Left lung (tissue), 14 donors: ENCODE measurements at places on chromosomes 1 and 21. TPM values are rescaled to one million over a fixed set of nuclear protein-coding genes. Genes with fewer than 3 reads are reported as not detected.
A peak's percentile ranks its signal among the peaks of the same experiment; 100 is the strongest.

DNA sequence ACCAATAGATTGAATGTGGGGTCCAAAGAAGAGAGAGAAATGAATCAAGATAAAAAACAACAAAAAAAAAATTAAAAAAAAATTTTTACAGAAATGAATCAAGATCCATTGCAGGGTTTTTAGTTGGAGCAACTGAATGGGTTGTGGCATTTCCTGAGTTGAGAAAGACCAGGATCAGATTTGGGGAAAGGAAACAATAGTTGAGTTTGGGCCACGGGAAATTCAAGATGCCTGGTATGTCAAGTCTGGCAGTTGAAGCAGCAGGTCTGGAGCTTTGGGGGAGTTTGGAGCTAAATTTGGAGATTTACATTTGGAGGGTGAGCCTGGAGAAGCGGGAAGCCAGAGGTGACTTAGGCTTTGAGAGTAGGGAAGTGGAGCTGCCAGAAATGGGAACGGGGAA, 22.6 kb downstream of the ATP8B2 start:
- H3K4me1 ChIP-seq = peaks cover 8% of the 10 kb centered on the region
- no peak overlapping the region for H3K4me3 ChIP-seq
- no peak overlapping the region for H3K27ac ChIP-seq
- H3K36me3 ChIP-seq = no peaks in the 10 kb centered on the region
- peaks cover 15% of the 10 kb centered on the region for H3K27me3 ChIP-seq
- no peak for DNase-seq

DNA sequence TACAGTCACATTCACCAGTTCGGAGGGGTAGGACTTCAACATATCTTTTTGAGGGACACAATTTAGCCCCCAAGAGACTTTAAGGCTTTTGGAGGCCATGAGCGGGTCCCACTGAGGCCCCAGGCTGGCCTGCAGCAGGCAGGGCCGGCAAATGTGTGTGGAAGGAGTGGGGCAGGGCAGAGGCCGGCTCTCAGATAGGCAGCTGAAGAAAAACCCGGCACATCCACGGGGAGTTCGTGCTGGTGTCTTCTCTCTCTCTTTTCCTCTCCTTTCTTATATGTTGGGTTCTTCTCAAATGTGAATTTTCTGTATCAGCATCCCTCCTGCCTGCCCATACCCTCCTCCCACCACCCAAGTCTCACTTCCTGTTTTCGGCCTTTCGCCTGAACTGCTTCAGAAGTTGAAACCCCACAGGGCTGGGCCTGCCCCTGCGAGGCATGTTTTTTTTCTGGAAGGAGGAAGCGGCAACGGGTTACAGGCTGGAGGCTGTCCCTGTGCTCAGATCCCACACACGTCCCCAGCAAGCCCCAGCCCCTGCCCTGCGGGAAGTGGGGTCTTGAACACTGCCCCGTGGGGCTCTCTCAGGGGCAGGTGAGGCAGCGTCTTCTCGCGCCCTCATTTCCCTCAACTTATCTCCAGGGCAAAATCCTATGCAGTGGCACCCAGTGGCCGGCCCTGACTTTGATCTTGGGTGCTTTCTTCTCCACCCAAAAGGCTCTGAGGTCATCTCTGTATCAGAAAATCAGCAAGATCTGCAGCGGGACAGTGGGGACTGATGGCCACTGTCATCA, 9.7 kb upstream of the UMODL1 start:
- H3K27ac ChIP-seq = no peak overlapping the region
- H3K4me1 ChIP-seq = peaks cover 51% of the 10 kb centered on the region
- no peak overlapping the region for H3K4me3 ChIP-seq

GRCh38 chr21:14824126-14824525, 240.7 kb downstream of the NRIP1 start:
- no peak overlapping the region for H3K27ac ChIP-seq
- no peaks in the 10 kb centered on the region for H3K36me3 ChIP-seq
- no peaks in the 10 kb centered on the region for H3K4me1 ChIP-seq
- DNase-seq = no peak

- no peaks in the 10 kb centered on the region for H3K4me1 ChIP-seq
- no peak for DNase-seq
- H3K27me3 ChIP-seq = no peaks in the 10 kb centered on the region
- peaks cover 10% of the 10 kb centered on the region for H3K36me3 ChIP-seq
- H3K27ac ChIP-seq = peak overlapping the region; percentile 14
Observed at GRCh38 chr1:151783796-151784195, 6.5 kb downstream of the TDRKH start.

GRCh38 chr1:91171898-91172297, 150.1 kb upstream of the ZNF644 start:
- no peaks in the 10 kb centered on the region for H3K4me1 ChIP-seq
- no peaks in the 10 kb centered on the region for H3K27me3 ChIP-seq
- no peak overlapping the region for H3K4me3 ChIP-seq

GRCh38 chr1:61013946-61014667, 68.3 kb upstream of the NFIA start:
- no peak for DNase-seq
- no peaks in the 10 kb centered on the region for H3K4me1 ChIP-seq
- no peaks in the 10 kb centered on the region for H3K27me3 ChIP-seq
- H3K36me3 ChIP-seq = no peaks in the 10 kb centered on the region
- no peak overlapping the region for H3K4me3 ChIP-seq

DNA sequence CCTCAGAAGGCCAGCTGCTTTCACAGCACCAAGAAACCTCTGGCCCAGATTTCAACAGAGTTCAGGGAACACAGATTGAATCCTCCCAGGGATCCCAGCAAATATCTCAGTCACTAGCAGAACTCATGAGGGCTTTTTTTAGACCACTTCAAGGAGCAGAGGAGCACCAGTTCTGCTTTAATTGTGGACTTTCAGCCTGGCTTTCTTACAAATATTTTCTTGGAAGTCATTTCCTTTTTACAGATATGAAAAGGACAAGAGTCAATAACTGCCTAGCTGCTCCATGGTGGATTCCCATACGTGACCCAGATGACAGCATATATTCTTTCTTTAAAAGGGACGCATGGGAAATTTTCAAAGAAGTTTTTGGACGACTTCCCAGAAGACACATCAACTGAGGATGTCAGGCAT, 6.4 kb upstream of the LRRC8B start:
- no peaks in the 10 kb centered on the region for H3K4me1 ChIP-seq
- no peaks in the 10 kb centered on the region for H3K36me3 ChIP-seq
- no peak overlapping the region for H3K4me3 ChIP-seq
- DNase-seq = peak; percentile 30

DNA sequence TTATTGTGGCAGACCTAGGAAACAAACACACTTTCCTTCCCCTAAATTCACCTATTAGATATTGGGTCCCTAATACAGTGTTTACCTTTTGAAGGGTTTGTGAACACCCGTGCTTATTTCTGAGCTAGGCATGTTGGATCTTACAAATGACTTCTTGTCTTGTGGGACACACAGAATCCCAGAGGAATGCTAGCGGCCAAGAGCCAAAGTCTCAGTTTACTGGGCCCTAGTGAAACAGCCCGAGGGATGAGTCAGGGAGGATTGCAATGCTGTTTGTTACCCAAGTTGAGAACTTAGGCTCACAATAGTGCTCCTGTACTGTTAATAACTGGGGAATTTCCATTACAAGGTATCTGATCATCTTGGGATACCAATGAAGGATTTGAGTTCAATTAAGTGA, 100.1 kb upstream of the AKT3 start:
- no peak overlapping the region for H3K4me3 ChIP-seq
- H3K27ac ChIP-seq = no peak overlapping the region
- no peaks in the 10 kb centered on the region for H3K36me3 ChIP-seq
- no peaks in the 10 kb centered on the region for H3K27me3 ChIP-seq
- no peak for DNase-seq
- no peaks in the 10 kb centered on the region for H3K4me1 ChIP-seq

- peak overlapping the region; percentile 7 for H3K4me3 ChIP-seq
- H3K36me3 ChIP-seq = no peaks in the 10 kb centered on the region
- no peaks in the 10 kb centered on the region for H3K27me3 ChIP-seq
- H3K27ac ChIP-seq = peak overlapping the region; percentile 94
- DNase-seq = peak; percentile 50
- H3K4me1 ChIP-seq = peaks cover 85% of the 10 kb centered on the region
Observed at GRCh38 chr1:11730429-11730891, 5.5 kb upstream of the AGTRAP start.

DNA sequence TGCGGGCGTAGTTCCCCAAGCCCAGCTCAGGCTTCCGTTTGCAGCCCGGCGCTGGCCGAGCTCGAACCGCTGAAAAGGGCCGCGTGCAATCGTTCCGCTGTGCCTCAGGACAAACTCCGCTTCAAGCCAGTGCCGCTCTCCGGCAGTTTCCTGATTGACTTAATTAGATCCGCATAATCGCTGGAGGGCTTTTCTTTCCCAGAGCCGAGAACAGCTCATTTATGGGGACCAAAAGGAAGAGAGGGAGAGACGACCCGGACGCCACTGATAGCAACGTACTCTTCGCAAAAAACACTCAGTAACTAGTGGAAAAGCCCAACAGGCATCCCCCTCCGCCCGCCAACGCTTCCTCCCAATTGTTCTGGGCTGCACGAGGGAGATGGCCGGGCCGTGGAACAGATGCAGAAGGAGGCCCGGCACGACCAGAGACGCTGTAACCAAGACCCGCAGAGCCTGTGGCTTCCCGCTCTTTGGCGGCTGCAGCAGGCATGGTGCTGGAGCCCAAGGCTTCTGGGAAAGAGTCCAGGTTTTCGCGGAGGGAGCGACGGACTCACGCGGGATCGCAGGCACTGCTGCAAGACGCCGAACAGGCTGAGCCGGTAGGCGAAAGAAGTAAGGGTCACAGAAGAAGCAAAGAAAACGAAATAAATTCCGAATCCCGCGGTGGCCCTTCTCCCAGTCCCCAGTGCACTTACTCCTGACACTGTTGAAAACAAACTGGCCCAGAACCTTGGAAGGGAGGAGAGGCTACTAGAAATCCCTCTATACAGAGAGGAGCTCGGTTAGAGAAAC, 3.6 kb upstream of the FOXD2 start:
- peaks cover 58% of the 10 kb centered on the region for H3K4me1 ChIP-seq
- H3K4me3 ChIP-seq = no peak overlapping the region
- peak; percentile 84 for DNase-seq

- no peak overlapping the region for H3K4me3 ChIP-seq
- H3K4me1 ChIP-seq = no peaks in the 10 kb centered on the region
- no peak for DNase-seq
- no peaks in the 10 kb centered on the region for H3K27me3 ChIP-seq
- H3K36me3 ChIP-seq = no peaks in the 10 kb centered on the region
- H3K27ac ChIP-seq = no peak overlapping the region
Observed at GRCh38 chr1:231494439-231495110, 33.9 kb upstream of the TSNAX start.

DNA sequence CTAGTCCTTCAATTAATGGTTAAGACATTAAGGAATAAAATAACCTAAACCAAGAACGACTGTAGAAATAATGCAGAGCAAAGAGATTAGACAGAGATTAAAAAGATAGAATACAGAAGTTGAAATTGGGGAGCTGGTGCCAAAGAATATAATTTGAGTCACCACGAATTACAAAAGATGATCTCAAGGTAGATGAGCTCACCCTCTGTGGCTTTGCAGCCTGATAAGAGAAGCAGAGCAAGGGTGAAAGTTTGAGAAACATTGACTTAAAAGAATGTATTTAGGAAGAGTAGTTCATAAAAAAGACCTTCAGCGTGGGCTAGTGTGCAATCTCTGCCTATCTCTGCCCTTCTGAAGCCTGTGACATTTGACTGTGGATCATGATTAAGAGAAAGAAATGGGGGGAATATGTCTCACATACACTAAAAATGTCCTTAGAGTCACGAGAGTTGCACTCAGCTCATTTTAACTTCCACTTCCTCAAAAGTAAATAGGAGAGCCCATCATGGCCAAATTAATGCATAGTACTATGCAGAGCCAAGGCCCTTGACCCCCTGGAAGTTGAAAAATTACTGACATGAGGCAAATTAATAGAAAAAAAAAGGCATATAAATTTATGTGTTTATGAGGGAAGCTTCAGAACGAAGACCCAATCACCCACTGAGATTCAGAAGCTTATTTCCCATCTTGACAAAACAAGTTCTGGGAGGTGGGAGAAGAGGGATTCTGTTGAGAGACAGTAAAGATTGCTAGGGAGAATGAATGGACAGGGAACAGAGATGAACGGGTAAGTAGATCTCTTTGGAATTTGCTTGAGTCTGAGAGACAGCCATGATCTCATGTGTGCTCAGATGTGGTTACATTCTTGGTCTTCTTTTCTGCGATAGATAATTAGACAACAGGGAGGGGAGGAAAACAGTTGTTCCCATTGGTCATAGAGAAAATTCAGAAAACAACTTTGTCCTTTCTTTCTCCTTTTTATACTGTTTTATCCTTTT, 395.4 kb upstream of the LRRC7 start:
- no peaks in the 10 kb centered on the region for H3K4me1 ChIP-seq
- no peak overlapping the region for H3K27ac ChIP-seq
- H3K4me3 ChIP-seq = no peak overlapping the region
- no peak for DNase-seq
- no peaks in the 10 kb centered on the region for H3K36me3 ChIP-seq

DNA sequence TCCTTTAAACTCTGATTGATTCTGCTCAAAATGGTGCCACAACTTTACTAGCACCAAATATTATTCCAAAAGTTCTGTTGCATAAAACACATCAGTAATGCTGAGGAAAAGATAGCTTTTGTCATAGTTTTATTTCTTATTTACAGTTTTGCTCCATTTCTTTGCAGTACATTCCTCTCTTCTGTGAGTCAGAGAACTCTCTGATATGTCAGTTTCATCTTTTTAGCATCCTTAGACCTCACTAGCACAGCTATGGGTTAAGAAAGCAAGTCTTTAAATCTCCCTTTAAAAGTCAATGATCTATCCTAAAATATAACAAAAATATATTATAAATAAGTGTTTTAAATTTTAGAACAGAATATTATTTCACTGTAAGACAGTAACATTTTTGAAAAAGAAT, 356.6 kb upstream of the SNX7 start:
- H3K4me1 ChIP-seq = no peaks in the 10 kb centered on the region
- H3K4me3 ChIP-seq = no peak overlapping the region
- no peaks in the 10 kb centered on the region for H3K36me3 ChIP-seq

GRCh38 chr1:93751377-93752250, 70.0 kb upstream of the BCAR3 start:
- H3K36me3 ChIP-seq = no peaks in the 10 kb centered on the region
- no peak overlapping the region for H3K27ac ChIP-seq
- H3K4me1 ChIP-seq = peaks cover 25% of the 10 kb centered on the region
- no peaks in the 10 kb centered on the region for H3K27me3 ChIP-seq
- H3K4me3 ChIP-seq = no peak overlapping the region
- no peak for DNase-seq

- no peak overlapping the region for H3K27ac ChIP-seq
- no peaks in the 10 kb centered on the region for H3K4me1 ChIP-seq
- peak; percentile 92 for DNase-seq
- no peak overlapping the region for H3K4me3 ChIP-seq
Observed at GRCh38 chr1:195202241-195202640, 1406.0 kb downstream of the KCNT2 start.

GRCh38 chr1:11037740-11038182, 9.3 kb downstream of the MASP2 start:
- DNase-seq = peak; percentile 92
- H3K36me3 ChIP-seq = no peaks in the 10 kb centered on the region
- H3K27ac ChIP-seq = no peak overlapping the region
- no peaks in the 10 kb centered on the region for H3K4me1 ChIP-seq
- H3K27me3 ChIP-seq = peaks cover 11% of the 10 kb centered on the region
- H3K4me3 ChIP-seq = no peak overlapping the region

GRCh38 chr1:198068285-198068684, 88.5 kb upstream of the NEK7 start:
- no peak for DNase-seq
- no peaks in the 10 kb centered on the region for H3K4me1 ChIP-seq
- no peak overlapping the region for H3K27ac ChIP-seq
- H3K4me3 ChIP-seq = no peak overlapping the region

PRR9 gene
- polyA plus RNA-seq = not detected

IBA57 gene
- polyA plus RNA-seq = 6.0 TPM

CELA3B gene
- 0.27 TPM for polyA plus RNA-seq

TMEM240 gene
- polyA plus RNA-seq = 3.7 TPM

TTC22 gene
- 4.0 TPM for polyA plus RNA-seq

PTPRU gene
- 15.5 TPM for polyA plus RNA-seq

ATF6 gene
- 26.3 TPM for polyA plus RNA-seq

MROH9 gene
- polyA plus RNA-seq = 0.64 TPM
